Colonic mucosa (tissue), 4 donors: ENCODE measurements at places on chromosomes 1 and 21. TPM values are rescaled to one million over a fixed set of nuclear protein-coding genes. Genes with fewer than 3 reads are reported as not detected.

DNA sequence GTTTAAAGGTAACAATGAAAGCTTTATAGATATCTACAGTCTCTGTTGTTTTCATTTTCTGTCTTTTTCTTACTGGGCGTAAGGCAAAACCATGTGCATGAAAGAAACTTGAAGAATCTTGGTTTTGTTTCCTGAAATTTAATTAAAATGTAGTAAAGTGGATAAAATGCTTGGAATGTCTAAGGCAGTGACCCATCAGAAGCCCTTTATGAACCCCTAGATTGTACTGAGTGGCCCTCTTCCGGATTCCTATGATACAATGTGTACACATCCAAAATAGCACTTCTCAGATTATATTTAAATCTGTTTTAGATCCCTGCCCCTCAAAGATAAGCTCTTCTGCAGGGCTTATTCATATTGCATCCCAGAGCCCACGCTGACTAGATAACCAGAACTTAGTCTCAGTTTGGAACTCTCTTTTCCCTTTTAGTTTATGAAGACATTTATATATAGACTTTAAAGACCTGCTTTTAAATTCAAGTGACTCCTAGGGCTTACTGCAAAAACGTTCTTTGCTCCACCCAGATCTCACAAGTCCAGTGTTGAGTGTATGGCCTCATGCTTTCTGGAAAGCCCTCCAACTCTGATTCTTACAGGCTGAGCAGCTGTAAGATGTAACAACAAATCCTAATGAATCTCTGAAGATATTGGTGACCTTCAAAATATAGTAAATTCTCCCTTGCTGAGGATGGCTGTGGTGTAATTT is 142.9 kb downstream of the LRRC7 start:
- DNase-seq, result no peak

GRCh38 chr1:166695115-166695514 is 144.2 kb upstream of the POGK start:
- no peak for DNase-seq

DNA sequence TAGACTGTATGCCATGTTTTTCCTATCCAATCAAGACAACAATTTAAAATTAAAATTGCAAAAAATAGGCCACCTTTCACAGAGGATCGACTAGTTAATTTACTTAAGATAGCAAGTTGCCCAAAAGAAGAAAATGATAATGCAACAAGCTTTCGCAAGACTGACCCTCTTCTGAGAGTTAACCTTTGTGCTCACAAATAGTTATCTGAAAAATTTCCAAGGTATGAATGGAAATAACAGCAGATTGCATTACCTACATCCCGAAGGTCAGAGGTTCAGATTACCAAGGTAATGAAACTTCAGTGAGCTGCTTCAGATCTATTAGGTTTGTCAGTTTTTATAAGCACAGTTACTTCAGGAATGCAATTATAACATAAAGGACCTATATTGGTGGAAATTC is 298.0 kb downstream of the KCTD3 start:
- no peak for DNase-seq

Gene CD1E
- total RNA-seq, result not detected

Gene CD1B
- total RNA-seq, result not detected

GRCh38 chr1:201637282-201638079 is 98.6 kb downstream of the NAV1 start:
- DNase-seq, result no peak

DNA sequence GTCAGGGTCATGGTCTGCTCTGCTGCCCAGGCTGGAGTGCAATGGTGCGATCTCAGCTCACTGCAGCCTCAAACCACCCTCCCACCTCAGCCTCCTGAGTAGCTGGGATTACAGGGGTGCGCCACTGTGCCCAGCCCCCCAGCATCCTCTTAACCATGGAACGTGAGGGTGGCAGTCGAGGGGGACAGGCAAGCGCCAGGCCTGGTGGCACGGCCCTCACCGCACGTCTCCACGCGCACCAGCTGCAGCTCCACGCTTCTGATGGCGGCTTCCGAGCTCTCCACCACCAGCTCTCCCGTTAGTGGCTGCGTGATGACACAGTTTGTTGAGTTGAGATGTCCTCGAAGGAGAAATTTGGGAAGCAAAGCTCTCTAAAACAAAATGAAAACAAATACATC is 39.1 kb downstream of the VPS26C start:
- no peak for DNase-seq

Gene CYP4Z1
- total RNA-seq, result not detected

- no peak for DNase-seq
Measured at GRCh38 chr1:151976015-151976343, 17.7 kb downstream of the S100A10 start.

Gene LRRIQ3
- 0.74 TPM for total RNA-seq

DNA sequence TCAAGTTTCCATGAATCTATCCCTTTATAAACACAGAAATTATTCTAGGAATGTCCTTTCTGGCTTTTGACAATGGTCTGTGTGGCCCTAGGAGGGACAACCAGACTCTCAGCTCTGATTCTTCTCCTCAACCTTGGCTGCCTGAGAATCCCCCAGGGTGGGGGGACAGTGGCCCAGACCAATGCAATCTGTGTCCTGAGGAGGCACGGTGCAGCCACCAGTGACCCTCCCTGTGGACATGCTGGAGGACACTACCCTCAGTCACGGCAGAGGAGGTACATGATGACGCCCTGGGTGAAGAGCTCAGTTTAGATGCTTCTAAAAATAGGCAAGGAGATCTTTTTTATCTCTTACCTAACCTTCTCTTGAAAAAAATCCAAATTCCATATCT is 91.7 kb downstream of the PGBD5 start:
- DNase-seq, result no peak

DNA sequence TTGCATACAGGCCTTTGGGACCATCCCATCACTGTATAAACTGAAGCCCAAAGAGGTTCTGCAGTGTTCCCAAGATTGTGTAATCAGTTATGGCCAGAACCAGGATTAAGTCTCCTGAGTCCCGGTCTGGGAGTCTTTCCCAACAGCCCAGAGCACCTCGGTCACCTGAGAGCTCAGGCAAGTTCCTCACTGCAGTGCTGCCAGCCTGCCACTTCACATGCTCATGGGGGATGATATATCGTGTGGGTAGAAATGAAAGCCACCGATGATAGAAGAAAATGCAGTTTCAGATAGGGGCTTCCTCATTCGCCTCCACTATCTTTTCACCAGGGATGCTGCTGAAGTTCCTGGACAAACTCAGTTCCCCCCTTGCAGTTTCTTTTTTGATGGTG is 30.4 kb downstream of the FHAD1 start:
- no peak for DNase-seq

DNA sequence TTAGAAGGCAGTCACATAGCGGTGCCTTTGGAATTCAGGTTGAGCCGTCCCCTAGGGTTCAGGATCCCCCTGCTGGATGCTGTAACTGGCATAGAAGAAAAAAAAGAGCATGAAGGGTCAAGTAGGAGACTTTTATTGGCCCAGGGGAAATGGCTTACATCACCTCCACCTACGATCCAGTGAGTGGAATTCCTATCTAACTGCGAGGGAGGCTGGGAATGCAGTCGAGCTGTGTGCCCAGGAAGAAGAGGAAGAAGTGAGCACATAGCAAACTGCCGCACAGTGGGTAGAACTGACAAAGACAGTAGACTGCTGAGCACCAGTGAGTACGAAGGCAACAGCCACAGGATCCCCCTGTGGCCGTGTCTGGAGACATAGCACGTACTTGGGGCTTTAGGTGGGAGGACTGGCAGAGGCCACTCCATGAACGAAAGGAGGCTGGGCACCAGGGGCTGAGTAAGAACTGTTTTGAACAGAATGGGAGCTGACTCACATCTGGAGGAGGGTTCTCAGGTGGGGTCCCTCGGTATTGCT is 79.2 kb downstream of the RNF220 start:
- DNase-seq, result no peak

GRCh38 chr1:103024051-103024450 is 84.3 kb downstream of the COL11A1 start:
- no peak for DNase-seq

Gene KRTAP19-1
- total RNA-seq, result not detected

DNA sequence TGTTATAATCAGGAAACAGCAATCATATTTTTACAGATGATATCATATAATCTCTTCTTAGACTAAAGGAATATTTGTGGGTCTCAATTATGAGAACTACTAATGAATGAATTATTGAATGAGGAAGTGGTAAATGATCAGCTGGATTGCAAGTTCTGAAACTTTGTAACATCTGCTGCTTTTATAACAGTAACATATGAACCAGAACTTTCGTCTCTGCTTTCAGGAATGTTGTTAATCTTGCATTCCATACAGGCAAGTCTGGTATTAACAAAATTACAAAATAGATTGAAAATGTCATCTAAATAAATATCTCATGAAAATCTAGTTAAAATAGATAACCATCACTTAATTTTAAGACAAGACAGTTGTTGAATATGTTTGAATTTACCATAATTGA is 110.5 kb upstream of the COL11A1 start:
- no peak for DNase-seq

DNA sequence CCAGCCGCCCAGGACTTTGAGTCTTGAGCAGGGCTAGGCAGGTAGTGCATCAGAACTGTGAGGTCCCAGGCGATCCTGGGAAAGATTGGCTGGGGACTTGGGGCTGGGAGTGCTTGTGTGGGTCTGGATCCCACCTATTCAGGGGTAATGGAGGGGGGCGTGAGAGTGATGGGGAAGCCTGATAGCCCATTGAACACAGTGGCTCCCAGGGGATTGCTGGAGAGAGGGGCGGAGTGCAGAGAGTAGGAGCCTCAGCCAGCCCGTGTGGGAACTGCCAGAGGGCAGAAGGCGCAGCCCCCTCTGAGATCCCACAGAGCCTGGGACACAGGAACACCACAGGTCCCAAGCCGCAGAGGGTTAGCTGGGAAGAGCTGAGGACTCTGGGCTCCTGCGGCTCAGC is 19.3 kb upstream of the PDZK1IP1 start:
- DNase-seq, result no peak

Gene B3GALT2
- 0.80 TPM for total RNA-seq

Gene LIN9
- total RNA-seq, result 7.1 TPM

GRCh38 chr1:18325136-18325535 is 155.6 kb upstream of the KLHDC7A start:
- no peak for DNase-seq

DNA sequence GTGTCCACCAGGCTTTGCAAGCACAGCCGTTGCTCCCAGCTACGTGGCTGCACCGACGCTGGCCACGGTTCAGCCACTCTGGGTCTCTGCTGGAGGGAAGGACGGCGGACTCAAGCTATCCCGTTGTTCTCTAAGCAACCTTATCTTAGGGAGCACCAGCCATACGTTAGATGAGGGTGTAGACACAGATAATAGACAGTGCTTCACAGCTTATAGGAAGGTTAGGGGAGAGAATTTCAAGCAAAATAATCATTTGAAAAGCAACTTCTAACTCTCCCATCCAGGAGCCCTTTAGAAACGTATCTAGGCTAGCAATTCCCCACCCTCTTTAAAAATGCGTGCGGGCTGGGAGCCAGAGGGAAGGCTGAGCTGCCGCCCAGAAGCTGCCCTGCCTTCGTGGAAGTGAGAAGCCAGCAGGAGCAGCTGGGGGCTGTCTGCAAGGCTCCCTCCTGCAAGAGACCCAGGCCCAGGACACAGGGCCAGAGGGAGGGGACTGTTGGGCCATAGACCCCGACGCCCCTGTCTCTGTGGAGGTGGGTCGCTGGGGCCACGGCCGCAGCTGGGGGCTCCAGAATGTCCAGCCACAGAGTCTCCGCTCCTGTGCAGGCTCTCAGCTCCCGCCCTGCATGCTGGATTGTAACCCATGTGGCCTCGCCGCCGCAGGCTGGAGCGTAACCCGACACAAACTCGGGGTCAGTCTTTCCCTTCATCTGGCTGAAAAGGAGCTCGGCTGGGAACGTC is 31.2 kb upstream of the COL6A2 start:
- DNase-seq, result no peak

- no peak for DNase-seq
Measured at GRCh38 chr1:172939475-172939874, 111.3 kb downstream of the TNFSF18 start.

- DNase-seq, result no peak
Measured at GRCh38 chr1:200206761-200207160, 179.3 kb downstream of the NR5A2 start.

DNA sequence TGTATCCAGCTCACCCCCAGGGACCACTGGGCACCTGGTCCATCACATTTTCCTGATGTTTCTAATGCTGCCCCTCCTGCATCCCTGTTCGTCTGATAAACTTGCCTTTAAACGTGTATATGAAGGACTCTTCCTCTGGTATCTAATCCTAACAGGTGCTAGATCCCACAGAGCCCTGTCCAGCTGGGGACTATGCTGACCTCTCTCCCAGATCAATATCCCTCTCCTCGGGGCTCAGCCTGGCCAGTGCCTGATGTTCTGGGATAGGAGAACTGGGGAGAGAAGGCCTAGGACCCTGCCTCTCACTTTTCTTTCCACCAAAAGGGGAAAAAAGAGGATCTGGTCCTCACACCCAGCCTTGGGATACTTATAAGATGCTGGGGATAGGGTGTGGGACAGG is 1.4 kb upstream of the SLC5A9 start:
- no peak for DNase-seq

Gene NUAK2
- 27.2 TPM for total RNA-seq

GRCh38 chr1:47514229-47514628 is 76.4 kb downstream of the FOXD2 start:
- DNase-seq, result no peak

DNA sequence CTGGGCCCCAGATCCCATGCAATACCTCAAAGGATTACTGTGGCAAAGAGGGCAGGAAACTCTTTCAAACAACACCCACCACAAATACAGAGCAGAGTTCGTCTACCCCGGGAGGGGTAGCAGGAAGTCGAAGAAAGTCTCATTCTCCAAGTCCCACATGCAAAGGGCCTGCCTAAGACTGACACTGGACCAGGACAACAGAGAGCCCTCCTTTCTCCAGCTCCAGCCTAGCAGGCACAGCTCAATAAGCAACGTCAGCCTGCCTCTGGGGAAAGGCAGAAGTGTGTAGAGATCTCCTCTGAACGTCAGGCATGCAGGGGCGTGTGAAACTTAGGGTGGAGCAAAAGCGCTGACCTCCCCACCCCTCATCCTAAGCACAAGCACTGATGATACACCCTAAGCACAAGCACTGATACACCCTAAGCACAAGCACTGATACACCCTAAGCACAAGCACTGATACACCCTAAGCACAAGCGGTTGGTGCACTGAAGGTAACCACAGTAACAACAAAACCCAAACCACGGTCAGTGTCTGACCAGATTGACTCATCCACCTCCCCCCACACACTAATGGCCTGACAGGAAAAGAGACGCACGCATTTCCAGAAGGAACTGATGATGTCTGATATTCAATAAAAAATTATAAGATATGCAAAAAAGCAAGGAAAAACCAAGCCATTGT is 1.3 kb downstream of the KRTAP12-3 start:
- DNase-seq, result no peak

DNA sequence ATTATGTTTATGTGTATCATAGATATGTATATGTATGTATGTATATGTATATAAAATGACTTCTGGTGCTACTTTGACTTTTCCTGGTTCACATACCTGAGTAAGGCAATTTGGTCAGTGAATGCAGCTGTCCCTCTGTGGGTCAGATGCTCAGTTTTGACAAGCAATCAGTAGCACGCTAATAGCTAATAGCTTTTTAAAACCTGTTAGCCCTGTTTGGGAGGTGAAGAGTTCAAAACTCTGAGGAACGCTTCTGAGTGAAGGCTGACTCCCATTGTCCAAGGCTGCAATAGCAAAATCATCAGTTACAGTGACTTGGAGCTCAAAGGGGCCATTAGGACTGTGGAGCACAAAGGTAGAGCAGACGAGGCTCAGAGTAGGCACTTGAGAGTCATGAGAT is 67.2 kb downstream of the MARK1 start:
- DNase-seq, result no peak
